ENCODE measurements at places on chromosomes 3 and 15. TPM values are rescaled to one million over a fixed set of nuclear protein-coding genes. Genes with fewer than 3 reads are reported as not detected.

ERC2 gene
- total RNA-seq = 3.8 TPM

ADGRG7 gene
- not detected for total RNA-seq

PARP14 gene
- total RNA-seq = 64.0 TPM

HTR3E gene
- not detected for total RNA-seq

NFKBIZ gene
- 196 TPM for total RNA-seq

DUSP7 gene
- 19.8 TPM for total RNA-seq

GRCh38 chr3:121980450-121980796 lies 41.6 kb downstream of the ILDR1 start:
- H3K27me3 ChIP-seq = no peaks in the 10 kb centered on the region
- DNase-seq = no peak
- H3K4me1 ChIP-seq = no peaks in the 10 kb centered on the region
- H3K4me3 ChIP-seq = no peak overlapping the region
- H3K36me3 ChIP-seq = no peaks in the 10 kb centered on the region

DNA sequence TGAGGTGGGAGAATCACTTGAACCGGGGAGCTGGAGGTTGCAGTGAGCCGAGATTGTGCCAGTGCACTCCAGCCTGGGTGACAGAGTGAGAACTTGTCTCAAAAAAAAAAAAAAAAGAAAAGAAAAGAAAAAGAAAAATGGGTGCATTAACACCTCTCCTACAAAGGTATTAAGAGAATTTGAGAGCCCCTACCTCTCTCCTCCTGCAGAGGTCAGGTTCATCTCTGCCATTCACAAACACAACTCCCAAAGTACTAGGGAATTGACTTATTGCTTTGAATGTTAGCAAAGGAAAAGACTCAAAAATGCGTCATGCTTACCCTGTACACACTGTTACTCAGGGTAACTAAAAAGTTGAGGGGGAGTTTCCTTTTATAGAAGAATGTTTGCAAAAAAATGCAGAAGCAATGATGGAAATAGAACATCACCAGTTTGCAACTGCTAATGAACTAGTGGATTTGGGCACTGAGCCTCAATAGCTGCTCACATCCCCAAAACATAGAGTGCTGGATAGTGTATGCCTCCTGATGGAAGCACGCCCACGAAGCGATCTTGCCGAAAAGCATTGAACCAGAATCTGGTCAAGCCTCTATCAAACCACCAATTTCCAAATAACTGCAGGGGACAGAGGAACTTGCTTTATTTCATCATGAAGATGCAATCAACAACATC lies 15.5 kb upstream of the LYZL4 start:
- no peak overlapping the region for H3K27ac ChIP-seq
- no peak for DNase-seq
- no peaks in the 10 kb centered on the region for H3K36me3 ChIP-seq
- no peak overlapping the region for H3K4me3 ChIP-seq
- no peaks in the 10 kb centered on the region for H3K4me1 ChIP-seq

GRCh38 chr3:143928056-143928455 lies 43.6 kb upstream of the DIPK2A start:
- DNase-seq = no peak
- H3K36me3 ChIP-seq = no peaks in the 10 kb centered on the region
- H3K4me1 ChIP-seq = no peaks in the 10 kb centered on the region

DNA sequence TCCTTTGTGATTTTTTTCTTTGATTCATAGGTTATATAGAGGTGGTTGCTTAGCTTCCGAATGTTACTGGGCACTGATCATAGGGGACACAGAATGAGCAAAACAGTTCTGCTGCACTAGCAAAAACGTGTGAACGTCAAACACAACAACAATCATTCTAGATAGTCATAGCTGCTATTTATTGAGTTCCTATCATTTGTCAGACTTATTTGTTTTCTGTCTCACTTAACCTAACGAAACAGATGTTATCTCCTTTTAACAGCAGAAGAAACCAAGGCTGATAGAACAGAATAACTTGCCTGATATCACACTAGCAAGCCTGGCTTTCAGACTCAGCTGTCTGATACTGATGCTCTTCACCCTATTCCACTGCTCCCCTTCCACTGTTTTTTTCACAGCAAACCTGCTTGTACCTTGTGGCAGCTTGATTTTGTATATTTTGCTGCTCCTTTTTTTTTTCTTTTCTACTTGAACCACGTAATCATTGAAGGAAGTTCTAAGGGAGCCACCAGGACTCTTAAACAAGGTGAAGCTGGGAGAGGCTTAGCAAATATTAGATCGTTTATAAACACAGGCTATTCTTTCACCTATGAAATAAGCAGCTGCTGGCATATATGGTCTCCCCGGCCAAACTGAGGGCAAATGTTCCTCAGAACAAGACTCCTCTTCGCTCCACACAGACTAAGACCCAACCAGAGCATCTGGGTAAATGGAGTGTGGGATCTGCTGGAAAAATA lies 78.8 kb downstream of the MCF2L2 start:
- H3K27me3 ChIP-seq = no peaks in the 10 kb centered on the region
- no peak for DNase-seq
- H3K4me1 ChIP-seq = no peaks in the 10 kb centered on the region
- H3K36me3 ChIP-seq = no peaks in the 10 kb centered on the region
- H3K4me3 ChIP-seq = no peak overlapping the region
- H3K27ac ChIP-seq = no peak overlapping the region

DNA sequence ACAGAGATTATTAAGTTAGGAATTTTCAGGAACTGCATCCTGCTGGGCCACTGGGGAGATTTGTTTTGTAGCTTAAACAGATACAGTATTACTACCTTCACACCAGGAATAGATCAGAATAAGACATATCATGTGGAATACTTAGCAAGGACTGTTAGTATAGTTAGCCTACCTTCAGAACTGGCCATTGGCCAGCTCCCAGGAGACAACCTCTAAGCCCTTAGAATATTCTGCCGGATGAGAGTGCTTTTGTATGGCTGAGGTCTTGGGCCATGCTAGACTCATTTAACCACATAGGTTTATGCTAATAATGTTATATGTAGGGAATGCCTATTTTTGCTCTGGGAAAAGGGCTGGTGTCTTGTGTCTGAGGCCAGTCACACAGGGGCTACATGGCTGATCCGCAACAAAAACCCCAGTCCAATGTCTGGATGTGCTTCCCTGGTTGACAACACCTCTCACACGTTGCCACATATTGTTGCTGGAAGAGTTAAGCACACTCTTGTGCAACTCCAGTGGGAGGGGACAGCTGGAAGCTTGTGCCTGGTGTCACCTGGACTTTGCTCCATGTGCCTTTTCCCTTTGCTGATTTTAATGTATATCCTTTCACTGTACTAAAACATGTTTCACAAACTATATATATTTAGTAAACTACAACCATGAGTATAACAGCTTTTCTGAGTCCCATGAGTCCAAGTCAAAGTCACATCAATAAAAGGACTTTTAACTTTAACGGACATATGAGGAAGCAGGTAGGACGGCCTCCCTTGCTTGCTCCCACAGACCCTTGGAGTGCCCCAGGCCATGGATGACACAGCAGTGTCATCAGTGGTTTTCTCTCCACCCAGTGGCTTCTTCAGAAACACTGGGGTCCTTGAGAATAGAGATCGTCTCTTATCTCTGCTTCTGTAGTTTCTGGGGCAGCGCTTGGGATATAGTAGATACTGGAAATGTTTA lies 118.0 kb upstream of the C3orf80 start:
- no peaks in the 10 kb centered on the region for H3K4me1 ChIP-seq
- no peak overlapping the region for H3K27ac ChIP-seq
- no peaks in the 10 kb centered on the region for H3K27me3 ChIP-seq

DNA sequence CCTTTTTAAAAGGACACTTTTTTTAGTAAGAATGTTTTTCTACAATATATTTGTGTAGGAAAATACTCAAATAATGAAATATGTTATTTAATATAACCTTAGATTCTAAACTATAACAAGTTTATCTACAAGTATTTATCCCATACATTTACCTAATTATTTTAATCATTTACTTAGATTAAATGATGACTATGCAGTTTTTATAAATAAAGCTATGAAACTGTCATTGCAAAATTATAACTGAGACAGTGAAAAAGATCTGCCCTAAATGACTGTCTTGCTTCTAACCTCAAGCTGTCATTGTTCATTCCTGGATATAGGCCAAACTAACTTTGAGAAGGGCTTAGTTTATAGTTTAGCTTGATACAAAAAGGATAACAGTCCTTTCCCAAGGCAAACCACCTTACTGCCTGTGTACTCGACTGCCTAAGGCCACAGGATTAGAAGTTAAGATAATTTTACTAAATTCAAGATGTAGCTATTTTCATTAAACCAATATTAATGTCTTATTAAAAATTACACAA lies 84.1 kb downstream of the GLDN start:
- H3K27ac ChIP-seq = no peak overlapping the region
- H3K4me1 ChIP-seq = no peaks in the 10 kb centered on the region
- no peaks in the 10 kb centered on the region for H3K27me3 ChIP-seq
- H3K4me3 ChIP-seq = no peak overlapping the region
- H3K36me3 ChIP-seq = no peaks in the 10 kb centered on the region

DNA sequence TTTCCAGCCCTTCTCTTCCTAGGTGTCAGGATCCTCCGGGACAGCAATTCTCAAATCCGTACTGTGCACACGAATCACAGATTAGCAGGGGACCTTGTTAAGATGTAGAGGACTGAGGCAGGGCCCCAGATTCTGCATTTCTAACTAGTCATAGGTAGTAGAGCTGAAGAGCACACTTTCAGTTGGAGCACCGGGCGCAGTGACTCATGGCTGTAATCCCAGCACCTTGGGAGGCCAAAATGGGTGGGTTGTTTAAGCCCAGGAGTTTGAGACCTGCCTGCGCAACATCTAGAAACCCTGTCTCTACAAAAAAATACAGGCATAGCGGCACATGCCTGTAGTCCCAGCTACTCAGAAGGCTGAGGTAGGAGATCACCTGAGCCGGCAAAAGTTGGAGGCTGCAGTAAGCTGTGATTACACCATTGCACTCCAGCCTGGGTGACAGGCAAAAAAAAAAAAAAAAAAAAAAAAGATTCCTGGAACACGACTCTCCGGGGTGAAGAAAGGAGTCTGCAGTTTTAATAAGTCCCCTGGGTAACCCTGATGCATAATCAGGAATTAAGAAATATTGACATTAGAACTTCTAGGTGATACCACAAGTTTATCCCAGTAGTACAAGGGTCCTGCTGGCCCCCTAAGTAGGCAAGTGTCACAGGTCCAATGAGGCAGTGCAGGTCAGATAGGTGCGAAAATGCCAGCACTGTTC lies 21.4 kb upstream of the IGDCC3 start:
- H3K4me3 ChIP-seq = no peak overlapping the region
- DNase-seq = no peak
- no peaks in the 10 kb centered on the region for H3K4me1 ChIP-seq
- no peaks in the 10 kb centered on the region for H3K36me3 ChIP-seq
- peaks cover 9% of the 10 kb centered on the region for H3K27me3 ChIP-seq
- no peak overlapping the region for H3K27ac ChIP-seq

DNA sequence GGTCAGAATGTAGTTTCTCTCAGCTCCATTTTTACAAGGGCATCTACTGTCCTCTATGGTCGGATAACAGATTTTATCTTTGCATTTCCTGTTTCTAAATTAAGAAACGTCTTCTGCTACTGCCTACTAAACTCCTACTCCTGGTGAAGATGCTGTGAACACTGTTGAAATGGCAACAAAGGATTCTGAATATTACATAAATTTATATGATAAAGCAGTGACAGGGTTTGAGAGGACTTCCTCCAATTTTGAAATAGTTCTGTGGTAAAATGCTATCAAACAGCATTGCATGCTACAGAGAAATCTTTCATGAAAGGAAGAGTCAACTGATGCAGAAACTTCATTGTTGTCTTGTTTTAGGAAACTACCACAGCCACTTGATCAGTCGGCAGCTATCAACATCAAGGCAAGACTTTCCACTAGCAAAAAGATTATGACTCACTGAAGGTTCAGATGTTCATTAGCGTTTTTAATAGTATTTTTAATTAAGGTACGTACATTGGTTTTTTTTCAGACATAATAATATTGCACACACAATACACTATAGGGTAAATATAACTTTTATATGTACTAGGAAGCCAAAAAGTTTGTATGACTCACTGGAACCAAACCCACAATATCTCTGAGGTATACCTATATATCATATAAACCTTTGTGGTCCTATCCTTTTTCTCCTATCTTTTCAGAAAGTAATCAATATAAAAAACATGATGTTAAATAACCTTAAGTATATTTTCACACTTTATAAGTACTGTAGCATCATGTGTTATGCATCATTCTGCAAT lies 156.1 kb downstream of the STAG1 start:
- no peak for DNase-seq
- H3K27ac ChIP-seq = no peak overlapping the region
- no peaks in the 10 kb centered on the region for H3K27me3 ChIP-seq
- no peaks in the 10 kb centered on the region for H3K4me1 ChIP-seq
- H3K4me3 ChIP-seq = no peak overlapping the region

DNA sequence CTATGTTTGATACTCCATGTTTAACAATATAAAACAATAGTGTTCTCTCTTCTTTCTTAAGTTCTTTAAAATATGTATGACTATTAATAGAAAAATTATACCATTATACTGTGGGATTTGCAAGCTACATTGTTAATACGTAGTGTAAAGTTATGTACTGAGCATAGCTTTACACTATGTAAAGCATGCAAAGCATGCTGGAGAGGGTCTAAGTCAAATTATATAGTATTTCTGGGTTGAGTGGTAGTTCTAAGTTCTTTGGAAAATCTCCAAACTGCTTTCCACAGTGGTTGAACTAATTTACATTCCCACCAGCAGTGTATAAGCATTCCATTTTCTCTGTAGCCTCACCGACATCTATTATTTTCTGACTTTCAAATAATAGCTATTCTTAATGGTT lies 253.0 kb downstream of the RAP2B start:
- no peak for DNase-seq
- no peaks in the 10 kb centered on the region for H3K36me3 ChIP-seq
- H3K4me3 ChIP-seq = no peak overlapping the region
- H3K27ac ChIP-seq = no peak overlapping the region

GRCh38 chr15:67396114-67396513 lies 124.8 kb upstream of the C15orf61 start:
- no peak for DNase-seq
- H3K36me3 ChIP-seq = no peaks in the 10 kb centered on the region
- H3K27ac ChIP-seq = no peak overlapping the region
- H3K4me1 ChIP-seq = no peaks in the 10 kb centered on the region
- H3K27me3 ChIP-seq = no peaks in the 10 kb centered on the region
- H3K4me3 ChIP-seq = no peak overlapping the region

DNA sequence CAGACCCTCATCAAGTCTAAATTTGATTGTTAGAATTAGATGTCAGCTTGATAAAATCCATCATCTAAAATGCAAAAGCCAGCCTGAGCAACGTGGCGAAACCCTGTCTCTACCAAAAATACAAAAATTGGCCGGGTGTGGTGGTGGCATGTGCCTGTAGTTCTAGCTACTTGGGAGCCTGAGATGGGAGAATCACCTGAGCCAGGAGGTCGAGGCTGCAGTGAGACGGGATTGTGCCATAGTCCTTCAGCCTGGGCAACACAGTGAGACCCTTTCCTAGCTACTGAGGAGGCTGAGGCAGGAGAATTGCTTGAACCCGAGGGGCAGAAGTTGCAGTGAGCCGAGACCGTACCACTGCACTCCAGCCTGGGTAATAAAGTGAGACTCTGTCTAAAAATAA lies 69.5 kb downstream of the MYO1E start:
- H3K4me3 ChIP-seq = no peak overlapping the region
- peaks cover 13% of the 10 kb centered on the region for H3K4me1 ChIP-seq
- no peak for DNase-seq
- H3K27ac ChIP-seq = no peak overlapping the region
- H3K27me3 ChIP-seq = no peaks in the 10 kb centered on the region

All from kidney (tissue), 22 donors.